ENCODE measurements at places on chromosomes 13 and 19. TPM values are rescaled to one million over a fixed set of nuclear protein-coding genes. Genes with fewer than 3 reads are reported as not detected.

The MBD3L3 gene
- not detected for total RNA-seq

The BCL3 gene
- total RNA-seq, result 158 TPM

The FGF22 gene
- 0.45 TPM for total RNA-seq

The PNMA8B gene
- 0.14 TPM for total RNA-seq
